ENCODE measurements at places on chromosomes 11 and 22.

DNA sequence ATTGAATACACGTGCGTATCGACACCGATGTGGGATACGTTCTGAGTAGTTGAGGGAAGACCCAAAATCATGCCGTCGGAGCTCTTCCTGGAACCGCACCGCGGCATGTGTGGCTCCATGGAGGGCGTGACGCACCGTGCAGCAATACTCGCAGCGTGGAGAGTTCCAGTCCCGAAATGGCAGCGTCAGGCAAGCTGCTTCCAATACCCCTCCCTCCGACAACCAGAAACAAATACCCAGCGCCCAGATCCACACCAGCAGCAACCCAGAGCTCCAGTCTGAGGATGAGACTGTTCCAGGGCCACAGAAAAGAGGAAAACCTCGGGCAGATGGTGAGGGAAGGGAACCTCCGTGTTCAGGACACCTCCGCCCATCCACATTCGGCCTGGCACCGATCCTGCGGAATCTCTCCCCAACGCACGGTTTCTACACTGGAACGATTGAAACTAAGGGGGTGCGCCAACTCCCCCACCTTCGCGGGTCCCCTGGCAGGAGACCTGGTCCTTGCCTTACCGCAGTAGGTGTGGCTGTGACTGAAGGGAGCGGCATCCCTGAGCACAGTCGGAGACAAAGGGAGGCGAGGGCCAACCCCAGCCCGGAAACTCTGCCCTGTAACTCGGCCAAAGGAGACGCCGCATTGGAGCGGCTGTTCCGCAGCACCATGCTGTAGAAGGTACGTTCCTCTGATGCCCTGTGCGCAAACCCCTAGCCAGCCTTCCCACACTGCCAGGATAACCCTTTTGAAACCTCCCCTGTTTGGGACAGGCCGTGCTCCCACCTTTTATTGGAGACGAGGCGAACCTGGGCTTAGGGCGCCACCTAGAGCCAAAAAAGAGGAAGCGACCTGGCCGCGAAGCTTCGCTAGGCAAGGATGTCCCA, 28.2 kb downstream of the DBX1 start:
- DNase-seq, result peak; percentile 73

DNA sequence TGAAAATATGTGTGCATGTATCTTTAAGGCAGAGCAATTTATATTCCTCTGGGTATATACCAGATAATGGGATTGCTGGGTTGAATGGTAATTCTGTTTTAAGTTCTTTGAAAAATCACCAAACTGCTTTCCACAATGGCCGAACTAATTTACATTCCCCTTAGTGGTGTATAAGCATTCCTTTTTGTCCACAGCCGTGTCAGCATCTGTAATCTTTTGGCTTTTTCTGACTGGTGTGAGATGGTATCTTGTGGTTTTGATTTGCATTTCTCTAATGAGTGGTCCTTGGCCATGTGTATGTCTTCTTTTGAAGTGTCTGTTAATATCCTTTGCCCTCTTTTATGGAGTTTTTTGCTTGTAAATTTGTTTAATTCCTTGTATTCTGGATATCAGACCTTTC, 24.3 kb downstream of the CCDC15 start:
- no peak for DNase-seq

DNA sequence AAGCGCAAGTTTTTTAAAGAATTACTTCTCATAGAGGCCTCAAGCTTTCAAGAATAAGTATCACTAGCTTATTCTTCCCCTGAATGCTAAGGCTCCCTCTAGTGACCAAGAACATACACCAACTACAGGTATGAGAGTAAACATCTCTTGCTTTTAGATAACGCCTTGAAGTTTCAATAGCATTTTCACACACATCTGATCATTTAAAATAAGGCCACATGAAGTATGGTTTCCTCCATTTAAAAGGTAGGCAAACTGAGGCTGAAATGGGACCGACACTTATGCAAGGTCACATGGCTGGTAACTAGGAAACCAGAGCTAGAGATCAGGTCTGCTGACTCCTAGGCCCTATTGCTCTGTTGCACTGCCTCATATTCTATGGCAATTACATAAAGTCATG, 66.5 kb downstream of the CCDC34 start:
- peak; percentile 64 for DNase-seq

GRCh38 chr11:46381048-46381818, at the start of gene MDK:
Gene MDK (plus strand): TSS chr11:46381669. CDS start chr11:46382058, 389 bp downstream.
- DNase-seq, result no peak

DNA sequence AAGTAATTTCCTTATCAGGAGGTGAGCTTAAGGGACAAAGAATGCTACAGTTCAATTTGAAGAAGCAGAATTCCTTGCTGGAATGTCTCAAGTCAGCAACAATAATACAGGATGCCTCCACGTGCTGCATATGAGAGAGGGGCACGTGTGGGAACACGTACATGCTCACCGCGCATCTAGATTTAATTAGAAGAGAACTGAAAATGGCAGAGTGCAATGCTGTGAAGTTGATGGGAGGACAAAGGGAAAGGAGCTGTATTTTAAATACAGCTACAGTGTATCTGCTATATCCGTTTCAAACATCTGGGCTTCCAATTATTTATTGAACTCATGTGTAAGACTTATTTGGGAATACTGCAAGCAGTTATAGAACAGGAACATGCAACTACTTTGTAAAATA, 328.7 kb downstream of the SOX6 start:
- DNase-seq, result no peak

DNA sequence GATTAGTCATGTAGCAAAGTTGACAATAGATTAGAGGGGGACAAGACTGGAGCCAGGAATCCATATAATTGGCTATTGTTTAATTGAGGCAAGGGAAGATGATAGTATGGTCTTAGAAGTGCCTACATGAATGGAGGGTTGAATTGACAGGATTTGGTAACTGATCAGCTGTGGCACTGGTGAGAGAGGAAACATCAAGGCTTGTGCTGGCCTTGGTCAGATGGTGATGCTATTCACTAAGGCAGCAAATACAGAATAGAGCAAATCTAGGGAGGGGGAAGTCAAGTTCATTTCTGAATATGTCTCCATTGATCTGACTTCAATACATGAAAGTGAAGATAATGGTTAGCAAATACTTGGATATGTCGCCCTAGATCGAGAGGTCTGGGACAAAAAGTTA, 54.3 kb upstream of the APOA1 start:
- no peak for DNase-seq

GRCh38 chr11:130037881-130038585, 31.7 kb upstream of the APLP2 start:
- no peak for DNase-seq

- DNase-seq, result peak; percentile 34
Observed at GRCh38 chr22:48968201-48968959, 859.3 kb downstream of the BRD1 start.

- DNase-seq, result peak; percentile 87
Observed at GRCh38 chr11:65121447-65121864, 478 bp downstream of the FAU start.

- no peak for DNase-seq
Observed at GRCh38 chr22:32103658-32104315, 55.3 kb downstream of the C22orf42 start.

GRCh38 chr11:293852-294661, 5.1 kb downstream of the PGGHG start:
- no peak for DNase-seq

DNA sequence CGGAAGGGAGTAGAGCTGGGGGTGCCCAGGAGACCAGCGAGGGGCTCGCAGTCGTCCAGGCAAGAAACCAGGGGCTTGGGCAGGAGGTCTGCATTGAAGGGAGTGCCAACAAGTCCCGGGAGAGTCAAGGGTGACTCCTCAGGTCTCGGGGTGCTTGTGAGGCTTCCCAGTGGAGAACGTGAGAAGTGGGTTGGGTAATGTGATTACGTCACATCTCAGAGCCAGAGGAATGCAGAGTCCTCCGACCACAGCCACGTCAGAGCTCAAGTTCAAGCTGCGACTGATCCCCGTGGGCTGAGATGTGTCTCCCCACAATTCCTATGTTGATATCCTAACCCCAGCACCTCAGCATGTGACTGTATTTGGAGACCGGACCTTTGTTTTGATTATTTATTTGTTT, 89.7 kb upstream of the SHANK2 start:
- no peak for DNase-seq

DNA sequence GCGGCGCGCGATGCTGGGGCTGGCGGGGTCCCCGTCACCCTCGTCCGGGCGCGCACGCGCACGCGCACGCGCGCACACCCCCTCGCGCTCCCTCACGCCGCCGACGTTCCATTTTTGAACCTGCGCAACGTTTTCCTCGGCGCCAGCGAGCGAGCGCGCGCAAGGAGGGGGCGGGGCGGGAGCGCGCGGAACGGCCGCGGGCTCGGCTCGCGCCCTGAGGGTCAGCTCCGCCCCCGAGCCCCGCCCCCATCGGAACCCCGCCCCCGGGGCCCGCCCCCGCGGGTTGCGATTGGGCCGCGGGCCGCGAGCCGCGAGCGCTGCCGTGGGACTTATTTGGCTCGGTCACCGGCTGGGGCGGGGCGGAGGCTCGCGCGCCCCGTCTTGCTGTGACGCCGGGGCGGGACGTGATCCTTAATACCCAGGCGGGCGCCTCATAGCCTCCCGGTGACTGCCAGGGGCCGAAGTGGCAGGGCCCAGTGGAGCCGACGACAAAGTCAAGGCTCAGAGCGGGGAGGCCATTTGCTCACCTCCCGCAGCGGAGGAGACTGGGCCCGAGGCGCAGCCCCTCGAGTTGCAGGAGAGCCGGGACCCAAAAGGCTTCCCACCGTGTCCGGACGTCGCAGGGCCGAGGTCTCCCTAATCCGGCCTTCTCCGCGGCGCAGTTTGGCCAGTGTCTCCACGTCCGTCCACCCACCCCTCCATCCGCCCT, at the start of gene CBX7:
TSS of gene CBX7 (minus strand) at position 170 of the 709 bp plus-strand sequence. CDS start 236 bp downstream, outside the sequence.
- peak; percentile 89 for DNase-seq

All from large intestine (tissue), 12 donors.